ENCODE measurements at places on chromosomes 4 and X.

DNA sequence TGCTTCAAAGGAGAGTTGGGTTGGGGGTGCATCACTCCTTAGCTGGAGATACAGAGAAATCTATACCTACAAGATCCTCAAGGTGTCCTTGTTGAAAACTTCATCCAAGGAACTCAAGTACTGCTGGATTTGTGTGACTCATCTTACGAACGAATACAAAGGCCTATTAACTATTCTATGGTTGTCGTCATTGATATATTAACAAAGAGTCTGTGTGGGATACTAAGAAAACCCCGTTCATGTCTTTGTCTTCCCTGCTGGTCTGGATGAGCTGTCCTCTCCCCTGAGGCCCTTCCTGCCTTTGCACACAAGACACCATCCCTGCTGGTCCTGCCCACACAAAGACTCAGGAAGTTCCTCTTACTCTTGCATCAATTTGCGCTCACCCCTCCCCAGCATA is 54.9 kb upstream of the IRF2 start:
- DNase-seq = no peak

GRCh38 chr4:140851032-140851636 is 94.9 kb upstream of the TBC1D9 start:
- no peak for DNase-seq

- no peak for DNase-seq
Observed at GRCh38 chr4:80413086-80413485, 77.6 kb downstream of the CFAP299 start.

DNA sequence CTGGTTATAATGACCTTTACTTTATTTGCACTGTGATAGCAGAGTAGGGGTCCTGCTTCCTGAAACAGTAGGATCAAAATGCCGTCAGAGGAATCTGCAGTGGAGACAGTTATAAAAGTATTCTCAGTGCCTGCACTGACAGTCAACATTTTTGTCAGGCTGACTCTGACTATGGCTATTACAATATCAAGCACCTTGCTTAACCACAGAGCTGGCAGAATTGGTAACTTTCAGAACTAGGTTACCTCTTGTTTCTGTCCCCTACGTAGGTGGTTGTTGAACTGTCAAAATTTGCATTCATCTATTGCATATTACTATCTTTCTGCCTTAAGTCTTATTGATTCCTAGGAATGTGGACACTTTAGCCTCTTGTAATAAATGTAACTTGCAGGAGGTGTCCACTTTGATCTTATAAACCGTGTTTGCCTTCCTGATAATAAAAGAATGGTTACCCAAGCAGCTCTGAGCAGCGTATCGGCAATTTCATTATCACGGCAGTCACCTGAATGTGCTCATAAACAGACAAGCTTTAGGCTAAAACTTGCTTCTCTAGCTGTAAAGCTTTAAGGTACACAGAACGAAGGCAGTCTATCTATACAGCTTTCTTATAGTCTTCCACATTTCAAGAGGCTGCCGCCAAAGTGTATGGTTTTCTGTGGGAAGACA is 353.0 kb upstream of the GALNT7 start:
- no peak for DNase-seq

- no peak for DNase-seq
Observed at GRCh38 chr4:169826634-169827187, 69.0 kb upstream of the HPF1 start.

DNA sequence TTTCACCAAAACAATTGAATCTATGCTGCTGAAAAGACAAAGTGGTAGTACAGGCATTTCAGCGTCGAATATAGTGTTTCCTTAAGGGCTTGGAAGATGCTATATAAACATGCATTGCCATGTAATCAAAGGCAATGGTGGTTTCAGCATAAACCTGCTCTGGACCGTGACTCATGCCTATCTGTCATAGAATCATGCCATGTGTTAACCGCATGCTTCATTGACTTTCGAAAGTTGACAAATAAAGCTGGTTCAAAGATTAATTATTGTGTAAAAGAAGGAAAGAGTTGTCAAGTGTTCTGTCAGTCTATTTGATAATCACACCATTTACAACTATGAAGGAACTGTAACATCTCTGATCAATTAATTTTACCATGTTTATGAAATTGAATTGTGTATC is 83.2 kb downstream of the FUNDC1 start:
- no peak for DNase-seq

DNA sequence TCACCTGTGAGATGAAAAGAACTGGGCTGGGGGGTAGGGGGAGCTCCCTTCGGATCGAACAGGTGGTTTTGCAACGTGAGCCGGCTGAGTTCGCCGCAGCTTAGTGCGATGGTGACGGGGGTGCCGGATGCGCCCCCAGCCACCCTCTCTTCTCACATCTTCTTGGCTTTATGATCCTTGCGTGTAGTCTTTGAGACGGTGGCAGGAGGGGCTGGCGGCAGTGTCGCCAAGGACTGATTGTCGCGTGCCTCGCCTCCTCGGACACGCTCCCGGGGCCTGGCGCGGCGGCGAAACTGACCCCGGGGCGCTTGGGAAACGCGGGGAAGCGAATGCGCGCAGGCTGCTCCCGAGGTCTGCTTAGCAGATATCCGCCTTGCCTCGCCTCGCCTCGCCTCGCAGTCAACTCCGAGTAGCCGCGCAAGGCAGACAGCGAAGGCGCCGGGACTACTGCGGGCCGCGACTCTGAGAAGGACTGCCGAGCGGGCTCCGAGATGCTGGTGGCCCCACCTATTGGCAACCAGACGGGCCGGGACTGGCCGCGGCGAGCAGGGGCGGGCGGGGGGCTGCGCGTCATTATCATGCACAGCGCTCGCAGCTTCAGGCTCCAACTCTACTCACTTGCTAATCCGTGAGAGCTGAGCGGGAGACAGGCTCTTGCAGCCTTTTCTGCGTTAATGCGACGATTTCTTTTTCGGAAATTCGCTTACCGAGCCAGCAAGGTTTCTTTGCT is 1.5 kb downstream of the GRID2 start:
- DNase-seq = no peak

DNA sequence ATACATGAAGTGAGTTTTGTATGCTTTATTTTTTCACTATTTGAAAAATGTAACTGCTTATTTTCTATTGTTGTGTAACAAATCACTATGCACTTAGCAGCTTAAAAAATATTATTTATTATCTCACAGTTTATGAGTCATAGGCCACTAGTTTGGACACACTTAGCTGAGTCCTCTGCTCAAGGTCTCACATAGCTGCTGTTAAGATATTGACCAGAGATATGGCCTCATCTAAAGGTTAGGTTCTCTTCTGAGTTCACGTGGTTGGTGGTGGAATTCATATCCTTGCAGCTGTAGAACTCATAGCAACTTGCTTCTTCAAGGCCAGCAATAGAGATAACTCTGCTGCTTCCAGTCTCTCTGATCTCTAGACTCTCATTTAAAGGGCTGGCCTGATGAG is 534.4 kb downstream of the SPRY1 start:
- no peak for DNase-seq

DNA sequence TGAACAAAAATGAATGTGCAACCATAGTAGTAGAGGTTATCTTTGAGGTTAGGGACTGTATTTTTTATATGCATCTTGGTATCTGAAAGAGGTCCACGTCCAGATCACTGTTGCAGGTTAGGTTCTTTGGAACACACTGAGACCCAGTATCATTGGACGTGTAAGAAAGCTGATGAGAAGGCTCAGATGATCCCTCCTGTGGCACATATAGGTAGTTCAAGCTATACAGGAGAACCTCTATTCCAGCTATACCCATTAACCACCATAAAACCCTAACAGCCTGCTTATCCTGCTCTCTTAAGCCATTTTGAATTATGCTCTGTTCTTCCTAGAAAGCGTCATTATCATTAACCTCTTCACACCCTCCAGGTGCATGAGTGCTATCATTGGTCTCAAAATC is 930.7 kb upstream of the HS3ST1 start:
- no peak for DNase-seq

GRCh38 chr4:179040259-179040658 is 1598.0 kb upstream of the AGA start:
- DNase-seq = no peak

DNA sequence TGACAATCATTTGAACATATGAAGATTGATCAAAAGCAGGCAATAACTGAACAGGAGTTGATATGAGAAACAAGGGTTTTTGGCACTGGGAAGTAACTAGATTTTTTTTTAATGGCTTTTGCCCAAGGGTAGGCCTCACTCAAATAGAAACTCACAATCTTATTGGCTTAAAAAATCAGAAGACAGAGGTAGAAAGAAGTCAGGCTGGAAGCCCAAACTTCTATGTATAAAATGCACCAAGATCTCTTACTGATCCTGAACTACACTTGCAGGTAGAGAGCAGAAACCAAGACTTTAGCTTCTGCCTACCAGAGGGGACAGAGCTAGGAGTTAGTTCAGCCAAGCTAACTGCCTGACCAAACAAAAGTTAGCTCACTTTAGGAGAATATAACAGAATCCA is 74.9 kb downstream of the ADGRA3 start:
- DNase-seq = no peak

Data from nucleus accumbens (tissue), 56 donors.